NCI-H226 (cell line): ENCODE measurements at places on chromosomes 5 and 9.

DNA sequence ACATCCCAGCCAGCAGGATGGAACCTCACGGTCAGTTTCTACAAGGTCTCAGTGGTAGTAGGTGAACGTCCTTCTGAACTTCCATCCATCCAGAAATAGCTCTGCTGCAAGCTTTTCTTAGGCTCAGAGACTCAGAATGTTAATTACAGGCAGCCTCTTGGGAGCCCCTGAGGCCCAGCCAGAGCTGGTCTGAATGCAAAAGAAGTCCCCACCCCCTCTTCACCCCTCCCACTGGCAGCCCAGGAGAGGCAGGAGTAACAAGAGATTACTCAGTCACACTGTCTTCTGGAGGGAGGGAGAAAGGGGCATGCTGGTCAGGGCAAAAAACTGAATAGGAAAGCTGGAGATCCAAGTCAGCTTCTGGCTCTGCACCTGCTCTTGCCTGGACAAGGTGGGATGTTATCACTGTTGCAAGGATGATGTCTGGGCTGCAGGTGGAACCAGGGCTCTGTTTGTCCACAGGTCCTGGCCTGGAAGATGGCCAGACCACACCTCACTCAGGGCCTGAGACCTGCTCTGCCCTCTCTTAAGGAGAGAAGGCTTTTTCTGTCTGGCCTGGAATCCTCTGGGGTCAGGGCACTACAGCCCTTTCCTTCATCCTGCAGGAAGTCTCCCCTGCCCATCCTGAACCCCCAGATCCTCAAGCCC is 9.1 kb downstream of the ENHO start:
- DNase-seq = no peak

- no peak for DNase-seq
Measured at GRCh38 chr9:110128664-110129329, 79.2 kb downstream of the C9orf152 start.

GRCh38 chr5:31692561-31693221 is 53.8 kb downstream of the PDZD2 start:
- no peak for DNase-seq

DNA sequence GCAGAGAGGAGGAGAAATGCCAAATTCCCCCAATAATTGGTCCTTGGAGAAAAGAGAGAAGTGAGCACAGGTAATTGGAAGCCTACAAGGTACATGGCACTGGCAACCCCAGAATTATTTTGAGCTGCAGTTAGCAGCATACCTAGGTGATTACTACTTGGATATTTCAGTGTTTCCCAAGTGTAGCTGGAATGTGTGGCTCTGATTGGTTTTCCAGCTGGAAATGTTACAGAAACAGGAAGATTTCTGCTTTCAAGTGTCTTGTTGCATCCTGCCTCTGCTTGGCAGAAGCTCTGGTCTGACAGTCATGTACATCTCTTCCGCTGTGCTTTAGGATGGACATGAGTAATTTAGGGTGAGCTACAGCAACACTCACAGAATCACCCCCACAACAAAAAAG is 262.1 kb downstream of the ENC1 start:
- DNase-seq = peak; percentile 78

- no peak for DNase-seq
Measured at GRCh38 chr9:108919517-108919916, 14.4 kb downstream of the ELP1 start.

DNA sequence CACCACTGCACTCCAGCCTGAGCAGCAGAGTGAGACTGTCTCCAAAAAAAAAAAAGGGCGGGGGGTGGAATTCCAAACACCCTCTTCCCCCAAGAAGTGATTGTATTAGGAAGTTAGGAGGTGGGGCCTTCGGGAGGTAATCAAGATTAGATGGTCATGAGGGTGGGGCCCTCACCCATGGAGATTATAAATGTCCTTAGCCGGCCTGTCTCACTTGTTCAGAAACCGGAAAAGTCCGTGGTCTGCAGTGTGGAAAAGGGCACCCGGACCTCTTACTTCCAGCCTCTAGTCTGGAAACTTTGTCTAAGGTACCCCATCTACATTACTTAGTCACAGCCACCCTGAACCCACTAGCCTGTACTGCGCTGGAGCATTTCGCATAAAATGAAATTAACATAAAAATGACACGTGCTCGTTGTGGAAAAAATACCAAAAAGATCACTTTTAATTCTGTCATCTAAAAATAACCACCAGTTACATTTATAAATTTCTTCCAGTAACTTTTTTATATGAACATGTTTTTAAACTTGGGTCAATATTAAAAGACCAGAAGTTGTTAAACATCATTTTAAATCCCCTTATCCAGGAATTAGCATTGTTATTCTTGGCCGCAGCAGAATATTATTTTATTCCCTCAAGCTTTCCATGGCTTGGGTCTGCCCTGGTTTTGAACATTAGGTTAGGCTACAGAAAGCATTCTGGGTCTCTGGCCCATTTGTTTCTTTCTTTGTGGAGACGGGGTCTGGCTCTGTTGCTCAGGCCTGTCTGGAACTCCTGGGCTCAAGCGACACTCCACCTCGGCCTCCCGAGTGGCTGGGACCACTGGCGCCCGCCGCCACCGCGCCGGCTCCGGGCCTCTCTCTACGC is 1.2 kb upstream of the CKS2 start:
- DNase-seq = no peak

- peak; percentile 67 for DNase-seq
Measured at GRCh38 chr9:18543406-18544192, 69.6 kb downstream of the ADAMTSL1 start.

DNA sequence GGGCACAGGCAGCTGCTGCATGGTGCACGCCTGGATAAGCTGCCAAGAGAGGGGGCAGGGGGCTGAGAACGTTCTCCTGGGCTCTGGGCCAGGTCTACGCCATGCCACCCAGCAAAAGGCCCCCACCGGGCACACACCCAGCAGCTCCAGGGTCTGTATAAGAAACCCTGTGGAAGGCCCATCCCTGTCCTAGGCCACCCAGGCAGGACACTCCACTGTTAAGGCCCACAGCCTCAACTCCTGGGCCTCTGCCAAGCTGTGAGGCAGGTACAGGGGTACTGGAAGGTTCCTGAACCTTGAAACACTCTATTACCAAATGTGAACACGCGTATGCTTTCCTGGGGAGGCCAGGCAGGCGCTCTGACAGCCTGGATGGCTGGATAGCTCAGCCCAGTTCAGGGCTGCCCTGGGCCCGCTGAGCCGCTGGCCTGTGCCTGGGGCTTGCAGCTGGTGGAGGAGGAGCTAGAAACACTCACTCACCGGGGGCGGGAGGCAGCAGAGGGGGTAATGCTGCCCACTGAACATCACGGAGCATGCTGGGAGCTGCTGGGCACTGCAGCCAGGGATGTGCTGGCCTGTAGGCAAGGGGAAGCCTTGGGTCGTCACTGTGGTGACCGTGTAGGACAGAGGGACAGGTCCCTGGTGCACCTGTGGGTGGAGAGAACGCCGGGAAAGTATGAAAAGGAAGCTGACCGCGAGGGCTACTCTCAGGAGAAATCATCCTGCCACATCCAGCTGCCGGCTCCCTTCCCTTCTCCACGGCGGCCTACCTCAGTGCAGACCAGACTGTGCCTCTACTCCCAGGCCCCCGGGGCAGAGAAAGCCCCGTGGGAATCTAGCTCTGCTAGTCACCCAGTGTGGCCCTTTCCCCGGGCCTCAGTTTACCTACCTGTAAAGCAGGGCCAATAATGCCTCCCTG is 6.0 kb downstream of the RNF44 start:
- DNase-seq = no peak

GRCh38 chr9:124357721-124358361 is 57.4 kb downstream of the PSMB7 start:
- DNase-seq = no peak

- DNase-seq = no peak
Measured at GRCh38 chr5:57903458-57903857, 420.8 kb upstream of the ACTBL2 start.

DNA sequence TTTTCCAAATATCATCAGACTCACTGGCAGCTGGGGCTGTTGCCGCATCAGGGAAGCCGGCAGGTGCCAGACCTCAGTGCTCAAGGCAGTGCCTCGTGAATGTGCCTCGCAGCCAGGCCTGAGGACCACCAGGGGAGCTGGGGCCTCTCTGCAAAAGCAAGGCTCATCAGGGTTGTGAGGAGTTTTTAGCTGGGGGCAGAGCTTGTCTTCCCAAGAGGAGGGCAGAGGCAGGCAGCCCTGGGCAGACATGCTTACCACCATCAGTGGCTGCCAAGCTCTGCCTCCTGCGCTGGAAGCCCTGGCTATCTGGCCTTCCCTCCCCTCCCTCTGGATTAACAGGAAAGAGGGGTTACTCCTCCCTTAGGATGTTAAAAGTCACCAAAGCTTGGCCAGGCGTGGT is 8.8 kb upstream of the TBC1D9B start:
- DNase-seq = no peak

DNA sequence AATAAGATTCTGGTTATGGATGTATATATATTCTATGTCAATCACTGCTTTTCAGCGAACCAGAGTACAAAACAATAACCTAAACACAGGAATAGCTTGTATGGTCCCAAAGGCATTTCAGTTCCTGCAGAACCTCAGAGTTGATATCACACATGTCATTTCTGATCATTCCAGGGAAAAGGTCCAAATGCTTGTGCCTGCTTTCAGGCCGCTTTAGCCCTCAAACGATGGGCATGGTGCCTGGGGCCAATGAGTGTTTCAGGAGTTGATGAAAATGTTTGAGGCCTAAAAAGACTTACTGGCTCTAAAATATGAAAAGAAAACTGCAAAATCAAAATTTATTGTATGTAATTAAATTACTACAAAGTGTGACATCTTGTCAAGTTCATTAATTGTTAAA is 22.8 kb downstream of the ANGPTL2 start:
- DNase-seq = no peak

DNA sequence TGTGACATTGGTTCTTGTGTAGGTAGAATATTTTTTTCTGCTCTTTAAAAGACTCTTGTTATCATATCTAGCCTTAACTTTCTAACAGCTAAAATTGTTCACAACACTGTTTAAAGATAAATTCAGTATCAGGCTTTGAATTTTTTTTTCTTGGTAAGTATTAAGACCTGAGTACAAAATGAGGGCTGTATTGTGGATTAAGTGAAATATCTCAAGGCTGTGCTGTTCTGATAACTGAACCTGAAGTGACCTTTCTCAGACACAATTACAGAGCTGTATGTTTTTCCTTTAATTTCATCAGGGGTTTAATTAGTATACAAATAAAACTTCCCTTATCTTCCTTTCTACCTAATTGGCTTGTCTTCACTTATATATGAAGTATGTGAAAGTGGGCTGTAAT is 290.5 kb downstream of the CCDC171 start:
- no peak for DNase-seq
